ENCODE measurements at places on chromosomes 11 and 22.

DNA sequence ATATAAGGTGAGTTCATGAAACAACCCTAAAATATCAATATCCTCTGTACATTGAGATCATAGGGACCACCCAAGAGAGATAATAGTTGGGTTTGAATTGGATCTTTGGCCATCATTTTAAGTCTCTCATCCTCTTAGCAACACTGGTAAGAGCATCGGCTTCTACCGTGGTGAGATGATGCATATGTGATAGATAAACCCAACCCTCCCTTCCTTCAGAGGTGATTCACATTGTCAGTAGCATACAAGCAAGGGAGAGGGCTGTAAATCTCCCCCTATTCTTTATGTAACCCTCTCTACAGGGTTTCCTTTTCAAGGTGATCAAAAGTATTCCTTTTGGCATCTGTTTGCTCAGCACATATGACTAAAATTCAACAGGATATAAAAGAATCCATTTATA lies 102.4 kb upstream of the MTMR2 start:
- DNase-seq = no peak

- DNase-seq = no peak
These were observed 221.8 kb downstream of the DDX10 start for GRCh38 chr11:108886660-108887009.

DNA sequence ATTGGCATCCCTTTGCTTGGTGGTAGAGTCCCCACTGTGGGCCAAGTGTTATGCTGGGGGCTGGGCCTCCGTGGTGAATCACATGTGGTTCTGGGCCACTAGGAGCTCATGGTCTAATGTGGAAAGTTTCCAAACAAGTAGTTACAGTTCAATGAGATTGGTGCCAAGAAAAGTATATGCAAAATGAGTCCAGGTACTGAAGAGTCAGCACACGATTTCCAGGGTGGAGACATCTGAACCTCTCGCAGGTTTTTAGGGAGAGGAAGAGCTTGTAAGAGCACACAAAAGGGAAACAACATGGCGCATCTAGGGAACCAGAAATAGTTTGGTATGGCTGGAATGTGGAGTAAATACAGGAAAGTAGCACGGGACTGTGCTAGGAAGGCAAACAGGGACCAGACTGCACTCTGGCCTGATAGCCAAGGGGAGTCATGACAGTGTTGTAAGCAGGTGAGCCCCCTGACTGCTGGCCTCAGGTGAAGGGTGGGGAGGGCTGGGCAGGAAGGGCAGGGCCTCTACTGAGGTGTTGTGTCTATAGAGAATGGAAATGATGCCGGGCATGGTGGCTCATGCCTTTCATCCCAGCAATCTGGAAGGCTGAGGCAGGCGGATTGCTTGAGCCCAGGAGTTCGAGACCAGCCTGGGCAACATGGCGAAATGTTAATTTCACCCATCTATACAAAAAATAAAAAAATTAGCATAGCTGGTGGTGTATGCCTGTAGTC lies 12.6 kb downstream of the POLR2F start:
- no peak for DNase-seq

GRCh38 chr22:45292731-45293442 lies 8.1 kb downstream of the UPK3A start:
- no peak for DNase-seq

DNA sequence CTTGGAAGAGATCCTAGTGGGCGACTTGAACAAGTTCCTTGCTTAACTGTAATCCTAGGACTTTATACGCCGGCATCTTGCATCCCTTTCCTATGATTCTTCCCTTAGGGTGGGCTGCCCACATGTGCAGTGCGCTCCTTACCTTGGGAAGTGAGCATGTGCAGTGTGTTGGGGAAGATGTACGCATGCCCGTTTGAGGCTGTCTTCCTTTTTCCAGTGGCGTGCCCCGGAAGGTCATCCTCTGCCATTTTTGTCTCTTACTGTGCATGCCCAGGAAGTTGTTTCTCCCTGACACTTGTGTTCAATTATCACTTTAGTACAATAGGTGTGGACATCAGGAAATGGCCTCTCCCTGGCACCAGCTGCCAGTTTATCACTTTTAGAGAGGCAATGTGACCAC lies 936.5 kb downstream of the TBC1D22A start:
- no peak for DNase-seq

- peak; percentile 63 for DNase-seq
These were observed 10.4 kb upstream of the CDC42BPG start for GRCh38 chr11:64854534-64855502.

DNA sequence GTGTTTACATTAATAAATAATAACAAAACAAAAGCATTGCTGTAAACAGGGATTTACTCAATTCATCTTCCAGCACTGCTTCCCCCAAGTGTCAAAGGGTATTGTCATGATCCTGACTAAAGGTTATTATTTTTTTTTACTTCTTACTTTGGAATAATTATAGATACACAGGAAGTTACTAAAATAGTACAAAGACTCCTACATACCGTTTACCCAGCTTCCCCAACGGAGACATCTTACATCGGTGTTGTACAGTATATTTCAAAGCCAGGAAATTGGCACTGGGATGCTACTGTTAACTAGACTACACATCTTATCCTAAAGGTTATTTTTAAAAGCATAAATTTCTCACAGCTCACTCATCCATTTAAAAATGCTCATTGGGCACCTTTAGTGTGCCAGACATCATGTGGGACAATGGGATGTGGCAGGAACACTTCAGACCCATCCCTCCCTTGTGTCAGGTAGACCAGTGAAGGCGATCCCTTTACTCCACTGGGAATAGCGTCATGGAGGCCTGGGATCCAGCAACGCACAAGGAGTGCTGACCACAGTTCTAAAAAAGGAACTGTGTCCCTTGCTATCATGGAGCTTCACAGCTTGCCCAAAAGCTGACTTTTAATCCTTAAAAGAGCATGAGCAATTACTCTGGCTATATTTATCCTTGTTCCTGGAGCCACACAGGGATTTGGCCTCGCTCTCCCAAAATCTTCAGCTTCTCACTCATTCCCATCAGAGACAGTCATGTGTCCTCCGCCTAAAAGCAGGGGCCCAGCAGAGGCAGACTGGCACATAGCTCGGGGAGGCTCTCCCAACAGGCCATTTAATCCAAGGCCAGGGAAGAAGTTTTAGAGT lies 3.1 kb upstream of the IRAG1 start:
- DNase-seq = no peak

DNA sequence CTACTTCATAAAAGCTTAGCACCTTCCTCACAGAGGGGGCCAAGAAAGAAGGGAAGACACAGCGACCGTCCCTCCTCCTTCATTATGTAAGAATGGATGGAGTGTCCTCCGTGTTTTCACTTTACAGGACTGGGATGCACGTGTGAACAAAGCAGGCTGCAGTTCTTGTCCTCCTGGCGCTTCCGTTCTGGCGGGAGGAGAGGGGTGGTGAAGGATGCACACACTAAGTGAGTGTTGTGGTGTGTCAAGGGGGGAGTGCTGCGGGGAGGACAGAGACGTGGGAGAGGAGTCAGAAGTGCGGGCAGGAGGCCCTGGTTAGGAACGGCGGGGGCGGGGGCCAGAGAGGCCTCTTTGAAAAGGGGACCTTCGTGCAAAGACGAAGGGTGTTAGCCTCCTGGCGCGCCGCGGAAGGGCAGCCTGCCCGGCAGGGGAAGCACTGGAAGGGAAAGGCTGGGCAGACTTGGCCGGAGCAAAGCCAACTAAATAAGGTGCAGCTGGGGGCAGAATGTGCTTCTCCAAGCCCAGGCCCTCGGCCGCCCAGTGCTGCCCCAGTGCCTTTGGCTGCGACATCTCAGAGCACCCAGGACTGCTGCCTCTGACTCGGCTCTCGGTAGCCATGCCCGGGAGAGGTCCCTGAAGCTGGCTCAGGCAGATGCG lies 27.0 kb upstream of the IGSF9B start:
- no peak for DNase-seq

- no peak for DNase-seq
These were observed 8.8 kb downstream of the CLMP start for GRCh38 chr11:123186286-123186685.

DNA sequence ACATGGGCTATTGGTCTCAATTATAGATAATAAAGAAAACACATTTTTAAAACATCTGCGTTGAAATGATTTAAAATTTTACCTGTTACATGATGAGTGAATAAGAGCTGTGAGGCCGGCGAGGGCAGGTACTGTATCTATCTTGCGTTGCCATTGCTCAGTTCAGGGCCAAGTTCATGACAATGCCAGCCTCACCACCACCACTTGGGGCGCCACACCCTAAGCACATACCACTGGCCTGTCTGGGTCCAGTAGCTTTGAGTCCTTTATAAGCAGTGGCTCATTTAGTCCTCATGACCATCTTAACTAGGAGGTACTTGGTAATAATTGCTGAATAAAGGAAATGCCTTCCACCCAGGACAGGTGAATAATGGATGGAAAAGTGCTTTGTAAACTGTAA lies 14.5 kb upstream of the MB start:
- no peak for DNase-seq

- DNase-seq = no peak
These were observed 58.5 kb downstream of the CSNK2A3 start for GRCh38 chr11:11294551-11294855.

GRCh38 chr11:3104961-3105790 lies 48.0 kb upstream of the CARS1 start:
- no peak for DNase-seq

DNA sequence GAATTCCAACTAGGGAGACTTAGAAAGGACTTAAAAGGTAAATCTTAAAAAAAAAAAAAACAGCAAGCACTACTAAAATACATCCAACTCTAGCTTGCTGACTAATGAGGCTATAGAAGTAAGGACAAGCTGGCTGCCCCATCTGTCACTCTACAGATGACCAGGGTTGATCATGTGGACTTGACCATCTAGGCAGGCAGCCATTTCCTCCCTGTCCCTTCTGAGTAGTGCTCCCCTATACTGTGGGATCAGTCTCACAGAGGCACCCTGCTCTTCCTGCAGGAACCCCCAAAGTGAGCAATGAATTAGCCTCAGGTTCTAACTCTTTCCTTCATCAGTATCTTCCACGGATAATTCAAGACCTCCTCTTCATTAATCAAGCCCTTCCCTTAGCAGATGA lies 12.3 kb downstream of the SLC1A2 start:
- no peak for DNase-seq

GRCh38 chr11:15446929-15447328 lies 332.2 kb downstream of the INSC start:
- DNase-seq = no peak

Data from brain pericyte (primary cell).